Islet precursor cell (in vitro differentiated cells): ENCODE measurements at places on chromosomes 7 and 10.

DNA sequence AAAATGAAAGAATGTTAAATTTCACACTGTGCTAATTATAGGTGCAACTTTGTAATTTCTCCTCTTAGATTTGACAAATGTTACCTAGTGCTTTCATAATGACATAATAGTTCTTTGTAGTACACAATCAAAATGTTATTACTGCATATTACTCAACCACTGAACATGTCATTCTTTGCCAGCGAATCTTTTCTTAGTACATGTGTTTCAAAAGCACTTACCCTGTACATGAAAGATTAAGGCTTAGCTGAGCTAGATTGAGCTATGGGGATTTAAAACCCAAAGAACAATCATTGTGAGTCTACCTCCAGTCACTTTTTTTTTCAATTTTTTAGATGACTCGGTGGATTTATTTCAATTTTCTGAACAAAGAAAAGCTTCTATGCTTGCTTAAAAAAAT, 123.5 kb upstream of the FERD3L start:
- no peak for DNase-seq

GRCh38 chr10:13614530-13615332, 28.0 kb downstream of the PRPF18 start:
- peak; percentile 93 for DNase-seq

GRCh38 chr7:5231811-5232484, 41.9 kb downstream of the WIPI2 start:
- no peak for DNase-seq

GRCh38 chr10:91024541-91024940, 103.7 kb upstream of the ANKRD1 start:
- DNase-seq, result no peak

GRCh38 chr10:101451667-101452069, 97.7 kb downstream of the BTRC start:
- no peak for DNase-seq

- no peak for DNase-seq
Observed at GRCh38 chr10:59901470-59901869, 4.9 kb downstream of the CCDC6 start.

DNA sequence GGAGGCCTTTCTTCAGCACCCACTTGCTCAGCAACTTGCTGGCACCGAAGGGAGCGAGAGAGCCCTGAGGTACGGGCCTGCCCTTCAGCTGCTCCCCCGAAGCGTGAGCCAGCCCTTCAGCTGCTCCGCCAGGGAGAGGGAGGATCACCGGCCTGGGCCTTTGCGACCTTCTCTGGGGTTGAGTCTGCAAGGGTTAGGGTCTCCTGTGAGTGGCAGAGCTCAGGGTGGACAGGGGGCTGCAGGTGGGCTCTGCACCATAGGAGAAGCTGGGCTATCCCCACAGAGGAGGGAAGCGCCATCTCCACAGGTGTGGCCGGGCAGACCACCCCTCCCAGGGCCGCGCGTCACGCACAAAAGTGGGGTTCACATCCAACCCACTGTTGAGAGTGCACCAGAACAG, 490.6 kb upstream of the FOXK1 start:
- DNase-seq, result no peak

DNA sequence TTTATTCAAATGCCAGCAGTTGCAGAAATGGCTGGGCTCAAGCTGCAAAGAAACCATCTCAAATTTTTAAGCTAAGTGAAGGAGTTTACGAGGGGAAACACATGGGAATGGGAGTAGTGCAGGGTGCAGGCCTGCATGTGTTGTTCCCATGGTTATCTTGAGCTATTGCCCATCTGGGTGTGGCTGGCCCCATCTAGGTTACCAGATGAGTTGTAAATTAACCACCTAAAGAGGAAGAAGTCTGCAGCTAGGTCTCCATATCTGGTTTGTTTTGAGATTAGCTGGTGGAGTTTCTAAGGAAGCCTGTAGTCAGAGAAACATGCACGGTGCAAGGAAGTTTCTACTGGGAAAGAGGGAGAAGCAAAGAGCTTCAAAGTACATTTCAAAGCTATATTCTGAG, 23.3 kb upstream of the STEAP2 start:
- no peak for DNase-seq

- DNase-seq, result no peak
Observed at GRCh38 chr7:134522601-134523000, 4.8 kb upstream of the AKR1B10 start.

DNA sequence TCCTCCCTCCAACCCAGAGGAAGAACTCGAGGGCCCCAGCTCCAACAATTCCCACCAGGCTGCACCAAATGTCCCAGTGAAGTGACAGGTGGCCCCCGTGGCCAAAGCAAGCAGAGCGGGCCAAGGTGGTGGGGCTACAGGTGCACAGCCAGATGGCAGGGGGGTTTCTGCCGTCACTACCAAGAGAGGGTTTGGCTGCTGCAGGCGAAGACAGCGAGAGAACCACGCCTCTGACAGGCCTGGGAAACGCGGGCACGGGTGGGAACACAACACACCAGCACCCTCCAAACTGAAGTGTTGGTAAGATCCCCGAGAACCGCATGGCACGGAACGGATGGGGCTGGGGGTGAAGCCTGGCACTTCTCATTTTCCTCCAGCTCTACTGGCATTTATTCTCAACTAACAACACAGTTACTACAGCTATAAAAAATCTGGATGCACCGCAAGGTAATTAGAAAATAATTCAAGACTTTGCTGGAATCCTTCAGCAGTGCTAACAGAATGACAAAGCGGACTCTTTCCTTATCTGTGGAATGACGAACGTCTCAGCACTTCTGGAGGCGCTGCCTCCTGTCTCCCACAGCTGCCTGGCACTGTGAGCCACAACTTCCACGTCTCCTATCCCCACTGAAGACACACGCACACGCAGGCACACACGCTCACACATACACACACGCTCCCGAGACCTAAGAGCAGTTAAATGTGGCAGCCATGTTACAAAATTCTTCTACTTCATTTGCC, 167.9 kb downstream of the TCERG1L start:
- DNase-seq, result no peak

DNA sequence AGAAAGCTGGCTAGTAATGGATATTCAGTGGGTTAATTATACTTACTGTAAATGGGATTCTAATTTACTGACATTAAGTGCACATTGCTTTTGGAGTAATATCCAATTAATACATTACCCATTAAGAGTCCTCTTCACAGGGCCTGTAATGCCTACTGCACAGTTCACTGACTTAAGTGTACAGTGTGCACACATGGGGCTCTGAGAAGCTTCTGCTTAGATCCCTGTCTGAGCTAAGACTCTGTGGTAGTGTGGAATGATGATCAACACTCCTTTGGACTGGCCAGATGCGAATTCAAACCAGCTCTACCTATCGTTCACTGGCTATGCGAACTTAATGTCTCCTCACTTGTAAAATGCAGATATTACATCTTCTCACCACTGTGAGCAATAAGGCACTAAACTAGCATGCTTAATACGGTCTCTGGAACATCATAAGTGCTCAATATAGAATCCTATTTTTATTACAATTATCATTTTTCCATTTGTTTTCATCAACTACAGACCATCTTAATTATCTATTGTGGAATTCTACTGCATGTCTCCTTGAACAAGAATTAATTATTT, 53.8 kb upstream of the SEC61G start:
- no peak for DNase-seq

GRCh38 chr7:54242776-54243175, 299.4 kb upstream of the VSTM2A start:
- no peak for DNase-seq

GRCh38 chr7:130270947-130271800, 4.5 kb downstream of the CPA2 start:
- no peak for DNase-seq

GRCh38 chr7:91812388-91812787, 68.1 kb downstream of the MTERF1 start:
- no peak for DNase-seq

GRCh38 chr10:88080213-88080612, 216.8 kb downstream of the PTEN start:
- DNase-seq, result no peak

GRCh38 chr7:111460695-111461094, 101.6 kb downstream of the IMMP2L start:
- DNase-seq, result no peak

DNA sequence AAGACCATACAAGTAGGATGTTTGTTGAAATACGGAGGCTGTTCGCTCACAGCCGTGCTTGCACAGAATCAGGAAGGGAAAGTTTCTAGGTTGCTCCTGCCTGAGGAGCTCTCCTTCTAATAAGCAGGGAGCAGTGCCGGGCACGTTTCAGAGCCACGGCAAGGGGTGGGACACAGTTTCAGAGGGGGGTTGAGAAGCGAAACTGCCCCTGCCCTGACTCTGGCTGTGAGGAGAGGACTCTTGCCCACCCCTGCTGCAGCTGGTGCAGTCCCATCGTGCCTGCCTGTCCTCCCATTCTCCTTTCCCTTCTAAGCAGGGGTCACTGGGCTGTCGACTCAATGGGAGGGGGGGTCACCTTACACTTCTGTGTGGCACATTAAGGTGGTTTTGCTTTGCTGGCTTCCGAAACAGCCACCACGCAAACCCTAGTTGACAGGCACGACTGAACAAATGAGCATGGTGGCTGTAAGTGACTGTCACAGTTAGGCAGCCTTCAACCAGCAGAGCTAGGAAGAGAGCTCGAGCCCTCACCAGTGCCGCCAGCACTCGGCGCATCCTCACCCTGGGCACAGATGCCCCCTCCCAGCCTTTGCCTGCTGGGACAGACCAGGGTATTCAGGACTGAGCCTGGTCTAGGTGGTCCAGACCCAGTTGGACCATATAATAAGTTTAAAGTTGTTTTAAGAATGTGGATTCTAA, 37.5 kb downstream of the ZNF467 start:
- no peak for DNase-seq

GRCh38 chr7:121385800-121386179, 10.3 kb downstream of the FAM3C start:
- no peak for DNase-seq

DNA sequence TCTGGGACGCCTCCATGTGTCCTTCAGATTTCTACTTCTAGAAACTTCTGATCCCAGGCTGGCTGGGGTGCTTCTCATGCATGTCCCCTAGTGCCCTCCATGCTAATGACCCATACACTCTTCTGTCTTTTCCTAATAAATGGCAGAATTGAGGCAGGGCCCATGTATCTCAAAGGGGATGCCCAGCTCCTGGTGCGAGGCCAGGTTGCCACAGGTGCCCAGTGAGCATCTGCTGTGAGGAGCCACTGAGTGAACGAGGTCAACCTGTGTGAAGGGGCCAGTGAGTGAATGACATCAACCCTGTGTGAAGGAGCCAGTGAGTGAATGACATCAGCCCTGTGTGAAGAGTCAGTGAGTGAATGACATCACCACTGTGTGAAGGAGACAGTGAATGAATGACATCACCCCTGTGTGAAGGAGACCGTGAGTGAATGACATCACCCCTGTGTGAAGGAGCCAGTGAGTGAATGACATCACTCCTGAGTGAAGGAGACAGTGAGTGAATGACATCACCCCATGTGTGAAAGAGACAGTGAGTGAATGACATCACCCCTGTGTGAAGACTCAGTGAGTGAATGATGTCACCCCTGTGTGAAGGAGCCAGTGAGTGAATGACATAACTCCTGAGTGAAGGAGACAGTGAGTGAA, 478.9 kb downstream of the PTPRN2 start:
- DNase-seq, result no peak

DNA sequence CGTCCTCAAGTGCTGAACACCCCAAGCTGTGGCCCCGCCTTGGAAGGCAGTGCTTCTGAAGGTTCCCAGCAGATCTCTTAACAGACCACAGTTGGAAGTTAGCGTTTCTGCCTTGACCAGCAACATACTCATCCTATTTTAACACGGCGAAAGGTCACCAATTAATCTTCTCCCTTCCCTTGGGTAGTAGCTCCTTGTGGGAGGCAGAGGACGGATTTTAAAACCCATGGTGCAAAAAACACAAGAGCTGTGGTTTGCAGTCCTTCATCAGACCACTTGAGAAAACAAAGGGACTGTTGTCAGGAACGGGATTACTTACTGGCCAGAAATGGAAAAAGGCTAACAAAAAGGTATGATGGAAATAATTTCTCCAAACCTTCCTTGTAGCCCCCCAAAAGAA, 87.3 kb downstream of the BEND7 start:
- no peak for DNase-seq

DNA sequence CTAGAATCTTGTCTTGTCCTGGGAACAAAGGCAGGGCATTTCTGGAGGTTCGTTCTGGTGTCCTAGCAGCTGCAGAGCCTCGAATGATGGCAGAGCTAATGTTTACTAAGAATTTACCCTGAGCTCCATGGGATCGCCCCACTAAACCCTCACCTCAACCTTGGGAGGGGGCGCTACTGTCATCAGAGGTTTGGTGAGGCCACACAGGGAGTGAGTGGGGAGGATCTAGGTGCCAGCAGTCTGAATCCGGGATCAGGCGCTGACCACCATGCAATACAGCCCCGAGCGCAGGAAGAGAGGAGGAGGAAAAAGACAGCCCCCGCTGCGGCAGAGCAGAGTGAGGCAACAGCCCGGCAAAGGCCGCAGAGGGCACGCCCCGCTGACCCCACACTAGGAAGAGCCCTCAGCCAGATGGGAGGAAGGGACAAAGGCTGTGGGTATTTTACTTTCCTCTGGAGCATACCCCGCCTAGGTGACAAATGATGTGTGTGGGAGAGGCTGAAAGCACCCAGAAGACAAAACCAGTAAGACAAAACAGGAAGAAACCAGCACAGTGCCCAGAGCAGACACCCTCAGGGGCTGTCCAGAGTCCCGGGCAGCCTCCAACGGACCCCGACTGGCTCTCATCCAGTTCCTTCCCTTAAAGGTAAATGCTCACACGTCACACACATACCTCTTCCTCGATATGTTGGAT, 103.5 kb downstream of the FAM53B start:
- no peak for DNase-seq

GRCh38 chr7:142384493-142384922, 126.7 kb upstream of the PRSS58 start:
- no peak for DNase-seq

DNA sequence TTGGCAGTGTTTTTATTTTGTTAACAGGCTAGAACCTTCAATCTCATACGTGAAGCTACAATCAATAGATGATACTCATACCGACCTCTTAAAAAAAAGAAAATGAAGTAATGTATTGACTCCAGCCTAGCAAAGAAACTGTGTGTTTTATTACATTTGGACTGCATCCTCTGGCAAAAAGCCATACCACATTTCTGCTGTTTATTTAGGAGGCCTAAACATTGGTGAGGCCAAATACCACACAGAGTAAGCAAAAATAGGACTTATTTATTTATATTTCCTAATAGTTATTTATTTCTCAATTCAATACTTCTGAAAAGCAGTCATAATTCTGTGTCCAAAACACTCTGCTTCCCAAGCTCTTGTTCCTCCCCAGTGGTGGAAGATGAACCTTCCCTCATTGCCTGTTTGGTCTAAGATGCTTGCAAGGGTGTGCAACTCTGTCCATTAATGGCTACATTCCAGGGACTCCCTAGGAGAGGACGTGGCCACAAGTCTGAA, 398.8 kb upstream of the KLF6 start:
- DNase-seq, result no peak

- no peak for DNase-seq
Observed at GRCh38 chr7:22270371-22270770, 86.6 kb downstream of the RAPGEF5 start.
